ENCODE measurements at places on chromosomes 3 and 15. TPM values are rescaled to one million over a fixed set of nuclear protein-coding genes. Genes with fewer than 3 reads are reported as not detected.

- no peaks in the 10 kb centered on the region for H3K4me1 ChIP-seq
- H3K27me3 ChIP-seq: no peaks in the 10 kb centered on the region
- no peaks in the 10 kb centered on the region for H3K36me3 ChIP-seq
- no peak for DNase-seq
- H3K4me3 ChIP-seq: no peak overlapping the region
Measured at GRCh38 chr3:158492685-158493084, 78.3 kb upstream of the MLF1 start.

- peaks cover 29% of the 10 kb centered on the region for H3K36me3 ChIP-seq
- no peak for DNase-seq
- no peak overlapping the region for H3K4me3 ChIP-seq
Measured at GRCh38 chr3:141410846-141411245, 42.5 kb downstream of the ZBTB38 start.

Gene RBP2
- not detected for total RNA-seq

Gene VIPR1
- total RNA-seq: 6.1 TPM

- no peak for DNase-seq
- no peak overlapping the region for H3K27ac ChIP-seq
- H3K4me1 ChIP-seq: no peaks in the 10 kb centered on the region
Measured at GRCh38 chr3:116020989-116021388, 397.7 kb downstream of the GAP43 start.

Gene SLC9C1
- not detected for total RNA-seq

Gene GTF2A2
- total RNA-seq: 105 TPM

Gene FBXO40
- total RNA-seq: 0.08 TPM

DNA sequence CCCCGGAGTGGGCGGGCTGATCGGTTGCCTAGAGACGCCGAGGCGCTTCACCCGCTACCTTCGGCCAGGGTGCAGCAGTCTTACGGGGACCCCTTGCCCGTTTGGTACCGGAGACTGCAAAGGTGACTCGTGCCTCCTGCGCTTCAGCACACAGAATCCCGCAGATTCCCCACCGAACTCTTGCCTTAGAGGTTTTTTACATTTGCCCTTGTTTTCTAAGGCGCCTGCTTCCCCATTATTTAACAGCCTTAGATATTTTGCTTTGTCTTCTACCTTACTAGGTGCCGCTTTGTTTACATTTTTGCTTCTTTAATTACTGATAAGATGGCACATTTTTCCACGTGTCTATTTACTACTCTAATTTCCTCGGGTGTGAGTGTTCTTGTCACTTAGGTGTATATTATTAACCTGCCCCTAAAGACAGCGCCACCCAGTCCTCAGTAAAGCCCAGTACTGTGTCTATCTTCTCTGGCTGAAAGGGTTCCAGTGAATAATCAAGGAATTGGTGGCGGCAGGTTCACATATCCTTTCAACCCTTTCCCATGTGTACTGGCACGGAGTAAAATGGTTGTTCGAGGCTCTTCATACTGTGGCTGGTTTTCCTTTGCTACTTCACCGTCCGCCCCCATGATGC is 573 bp upstream of the CEP152 start:
- no peaks in the 10 kb centered on the region for H3K27me3 ChIP-seq
- no peak overlapping the region for H3K27ac ChIP-seq
- H3K4me1 ChIP-seq: peaks cover 20% of the 10 kb centered on the region
- H3K36me3 ChIP-seq: no peaks in the 10 kb centered on the region
- no peak for DNase-seq

DNA sequence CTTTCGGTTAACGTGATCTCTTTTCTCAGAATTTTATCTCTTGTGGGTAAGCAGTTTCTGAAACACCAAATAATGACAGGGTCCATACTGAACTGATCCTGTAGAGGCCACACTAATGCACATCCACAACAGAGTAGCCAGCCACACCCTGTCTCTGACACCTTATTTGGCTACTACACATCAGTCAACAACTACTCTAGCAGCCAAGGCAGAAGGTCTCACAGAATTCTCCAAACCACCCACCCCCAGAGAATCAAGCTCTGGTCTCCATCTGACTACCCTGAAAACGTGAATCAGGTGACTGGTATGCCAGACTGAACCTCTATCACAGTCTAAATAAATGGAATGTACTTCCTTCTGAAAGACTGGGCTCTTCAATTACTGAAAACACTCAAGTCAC is 38.0 kb downstream of the EDC3 start:
- no peak for DNase-seq
- no peaks in the 10 kb centered on the region for H3K36me3 ChIP-seq
- no peaks in the 10 kb centered on the region for H3K27me3 ChIP-seq
- H3K4me3 ChIP-seq: no peak overlapping the region

DNA sequence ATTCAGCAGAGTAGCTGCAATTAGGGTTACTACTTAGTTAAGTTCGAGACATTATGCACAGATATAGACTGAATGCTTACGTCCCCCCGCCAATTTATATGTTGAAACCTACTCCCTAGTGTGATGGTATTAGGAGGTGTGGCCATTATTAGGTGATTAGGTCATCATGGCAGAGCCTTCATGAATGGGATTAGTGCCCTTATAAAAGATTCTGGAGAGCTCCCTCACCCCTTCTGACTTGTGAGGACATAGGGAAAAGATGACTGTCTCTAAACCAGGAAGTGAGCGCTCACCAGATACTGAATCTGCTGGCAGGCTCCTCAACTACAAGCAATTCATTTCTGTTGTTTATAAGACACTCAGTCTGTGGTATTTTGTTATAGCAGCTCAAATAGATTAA is 25.6 kb upstream of the TEX9 start:
- peaks cover 5% of the 10 kb centered on the region for H3K27me3 ChIP-seq
- H3K4me1 ChIP-seq: no peaks in the 10 kb centered on the region
- no peak overlapping the region for H3K27ac ChIP-seq
- no peak for DNase-seq

- peak overlapping the region; percentile 39 for H3K4me3 ChIP-seq
- H3K27me3 ChIP-seq: no peaks in the 10 kb centered on the region
- H3K36me3 ChIP-seq: peaks cover 5% of the 10 kb centered on the region
- H3K4me1 ChIP-seq: peaks cover 6% of the 10 kb centered on the region
- no peak overlapping the region for H3K27ac ChIP-seq
Measured at GRCh38 chr15:58369261-58369701, 62.5 kb upstream of the LIPC start.

GRCh38 chr15:57235873-57236272 is 140.4 kb upstream of the CGNL1 start:
- no peaks in the 10 kb centered on the region for H3K27me3 ChIP-seq
- no peak for DNase-seq
- H3K4me1 ChIP-seq: peaks cover 35% of the 10 kb centered on the region

DNA sequence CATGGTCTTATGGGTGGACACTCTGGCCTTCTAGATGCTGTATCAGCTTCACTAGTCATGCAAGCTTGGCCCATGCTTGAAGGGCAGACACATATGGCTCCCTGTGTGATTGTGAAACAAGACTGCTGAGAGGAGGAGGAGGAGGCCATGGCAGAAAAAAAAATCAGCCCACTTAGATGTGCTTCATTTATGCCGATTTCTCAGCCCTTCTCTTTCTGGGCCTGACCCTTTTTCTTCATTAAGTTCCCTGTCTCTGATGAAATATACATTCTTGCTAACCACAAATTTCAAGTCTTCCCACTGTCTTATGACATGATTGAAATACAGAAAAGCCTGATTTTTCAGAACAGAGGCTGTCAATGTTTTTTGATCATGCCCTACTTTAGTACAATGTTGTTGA is 213.0 kb upstream of the FEZF2 start:
- peaks cover 5% of the 10 kb centered on the region for H3K27me3 ChIP-seq
- no peak overlapping the region for H3K4me3 ChIP-seq
- no peak for DNase-seq
- H3K36me3 ChIP-seq: no peaks in the 10 kb centered on the region

DNA sequence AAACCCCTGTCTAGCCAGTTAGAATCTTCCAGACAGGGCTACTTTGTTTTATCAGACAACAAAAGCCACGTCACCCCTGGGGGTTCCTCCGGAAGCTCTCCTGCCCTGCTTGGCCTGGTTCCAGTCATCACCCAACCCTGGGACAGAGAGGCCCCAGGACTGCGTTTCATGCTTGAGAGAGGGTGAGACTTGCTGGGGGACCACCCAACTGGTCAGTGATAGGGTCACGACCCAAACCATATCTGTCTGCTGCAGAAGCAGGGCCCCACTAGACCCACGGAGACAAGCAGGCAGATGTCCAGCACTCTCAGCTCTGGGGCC is 1.2 kb downstream of the NT5DC2 start:
- no peak for DNase-seq
- peak overlapping the region; percentile 82 for H3K4me3 ChIP-seq
- H3K27ac ChIP-seq: peak overlapping the region; percentile 74
- peaks cover 41% of the 10 kb centered on the region for H3K4me1 ChIP-seq
- no peaks in the 10 kb centered on the region for H3K27me3 ChIP-seq

Gene CLDN1
- total RNA-seq: 13.1 TPM

Measured in chondrocyte (in vitro differentiated cells).